ENCODE measurements at places on chromosomes 3 and 15.

- DNase-seq, result no peak
Measured at GRCh38 chr15:78044407-78045155, 32.9 kb downstream of the TBC1D2B start.

- DNase-seq, result no peak
Measured at GRCh38 chr3:14378415-14378814, 24.0 kb upstream of the SLC6A6 start.

- no peak for DNase-seq
Measured at GRCh38 chr15:78072080-78072892, 5.2 kb downstream of the TBC1D2B start.

- DNase-seq, result no peak
Measured at GRCh38 chr3:31890742-31891469, 90.2 kb downstream of the OSBPL10 start.
